ENCODE measurements at places on chromosomes 3 and 15.

DNA sequence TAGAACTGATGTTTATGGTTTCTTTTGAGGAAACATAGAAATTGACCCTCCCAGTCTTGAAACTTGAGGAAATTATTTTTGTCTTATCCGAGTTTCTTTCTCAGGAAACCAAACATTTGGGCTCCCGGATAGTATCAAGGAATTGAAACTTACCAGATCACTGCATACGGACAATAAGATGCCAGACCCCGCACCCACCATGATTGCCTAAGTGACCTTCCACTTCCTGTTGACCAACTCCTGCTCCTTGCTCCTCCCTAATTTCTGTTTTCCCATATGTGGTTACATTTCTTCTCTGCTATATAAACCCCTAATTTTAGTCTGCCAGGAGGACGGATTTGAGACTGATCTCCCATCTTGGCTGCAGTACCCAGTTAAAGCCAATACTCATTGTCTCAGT lies 118.4 kb upstream of the TPRG1 start:
- DNase-seq = no peak

DNA sequence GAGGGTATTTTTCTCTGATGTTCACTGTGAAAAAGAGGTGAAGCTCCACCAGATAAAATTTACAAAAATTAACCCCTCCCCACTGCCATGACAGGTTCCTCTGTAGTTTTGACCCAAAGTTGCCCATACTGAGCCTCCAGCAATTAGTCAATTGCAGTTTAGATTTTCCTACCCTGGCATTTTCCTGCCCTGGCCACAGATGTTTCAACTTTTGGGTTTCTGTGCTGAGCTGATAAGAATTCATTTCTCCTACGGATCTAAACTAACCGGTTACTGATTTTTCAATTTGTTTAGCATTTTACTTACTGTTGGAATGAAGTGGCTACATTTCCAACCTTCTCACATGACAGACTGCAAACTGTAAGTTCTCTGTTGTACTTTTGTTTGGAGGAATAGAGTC lies 1346.1 kb upstream of the EPHA6 start:
- DNase-seq = no peak

- no peak for DNase-seq
These were observed 1.2 kb downstream of the KPNA1 start for GRCh38 chr3:122513386-122514122.

DNA sequence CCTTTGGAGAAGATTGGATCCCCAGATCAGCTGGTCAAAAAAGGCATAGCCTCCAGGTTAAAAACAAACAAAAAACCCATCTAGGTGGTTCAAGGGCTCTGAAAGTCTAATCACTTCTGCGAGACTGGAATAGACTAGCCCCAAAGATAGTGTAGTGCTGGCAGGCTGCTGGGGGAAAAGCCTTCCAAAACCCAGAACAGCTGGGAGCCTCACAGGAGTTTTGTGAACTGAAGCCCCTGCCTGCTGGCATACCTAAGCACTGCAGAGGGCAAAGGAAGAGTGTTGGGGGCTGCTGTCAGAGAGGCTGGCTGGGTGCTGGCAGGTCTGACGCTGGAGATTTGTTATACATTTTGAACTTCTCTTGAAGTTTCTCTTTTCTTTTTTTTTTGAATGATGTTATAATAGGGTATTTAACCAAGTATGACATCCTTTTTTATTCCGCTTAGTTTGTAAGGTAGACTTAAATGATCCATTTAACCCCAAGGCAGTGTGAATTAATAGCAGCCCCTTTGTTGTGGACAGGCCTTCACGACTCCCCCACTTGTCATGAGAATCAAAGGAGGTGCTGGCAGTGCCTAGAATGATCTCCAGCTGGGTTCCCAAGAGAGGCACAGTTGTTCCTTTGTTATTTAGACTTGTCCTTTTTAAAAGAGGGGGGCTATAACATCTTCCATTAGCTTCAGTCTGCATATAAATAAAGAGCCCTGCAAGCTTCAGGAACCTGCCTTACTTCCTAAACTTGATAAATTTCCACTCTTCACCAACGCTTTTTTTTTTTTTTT lies 53.9 kb downstream of the CRTC3 start:
- DNase-seq = no peak

DNA sequence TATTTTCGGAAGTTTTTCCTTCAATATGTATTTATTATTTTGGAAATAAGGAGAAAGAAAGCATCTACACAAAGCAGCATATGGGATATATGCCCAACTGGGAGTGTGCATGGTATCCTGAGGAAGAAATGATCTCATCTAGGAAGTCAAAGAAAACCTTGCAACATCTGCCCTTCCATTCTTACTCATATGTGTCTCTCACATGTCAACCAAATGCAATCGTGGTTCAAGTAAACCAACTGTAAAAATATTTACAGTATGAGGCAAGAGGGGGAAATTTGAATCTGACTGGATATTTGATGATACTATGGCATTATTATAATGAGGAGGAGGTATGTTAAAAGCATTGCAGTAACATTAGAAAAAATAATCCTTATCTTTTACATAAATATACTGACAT lies 3.2 kb upstream of the SCG3 start:
- no peak for DNase-seq

- no peak for DNase-seq
These were observed 15.0 kb downstream of the CDAN1 start for GRCh38 chr15:42721916-42722315.

DNA sequence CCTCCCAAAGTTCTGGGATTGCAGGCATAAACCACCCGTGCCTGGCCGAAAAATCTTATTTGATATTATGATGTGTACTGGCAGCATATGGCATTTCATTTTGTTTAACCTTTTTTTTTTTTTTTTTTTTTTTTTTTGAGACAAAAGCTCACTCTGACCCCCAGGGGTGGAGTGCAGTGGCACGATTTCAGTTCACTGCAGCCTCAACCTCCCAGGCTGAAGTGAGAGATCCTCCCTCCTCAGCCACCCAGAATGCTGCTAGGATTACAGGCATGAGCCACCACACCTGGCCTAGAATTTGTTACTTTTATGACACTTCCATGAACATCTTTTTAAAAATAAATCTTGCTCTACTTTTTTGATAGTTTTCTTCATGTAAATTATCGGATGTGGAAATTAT lies 12.0 kb downstream of the TERB2 start:
- no peak for DNase-seq

GRCh38 chr3:84245789-84246188 lies 713.0 kb upstream of the CADM2 start:
- DNase-seq = no peak

DNA sequence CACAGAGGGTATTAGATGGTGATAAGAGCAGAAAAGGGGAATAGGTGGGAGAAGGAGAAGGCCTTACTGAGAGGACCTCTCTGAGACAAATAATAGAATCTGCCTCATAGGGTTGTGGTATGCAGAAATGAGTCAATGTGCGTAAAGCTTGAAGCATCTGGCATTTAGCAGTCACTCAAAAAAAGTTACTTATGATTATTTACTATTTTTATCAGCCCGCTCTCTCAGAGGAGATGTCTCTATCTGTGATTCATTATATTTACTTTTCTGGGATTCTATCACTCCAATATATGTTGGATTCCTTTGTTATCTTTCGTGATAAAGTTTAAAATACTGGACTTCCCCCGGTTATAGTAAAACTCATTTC lies 4.6 kb upstream of the TM4SF1 start:
- DNase-seq = peak; percentile 78

DNA sequence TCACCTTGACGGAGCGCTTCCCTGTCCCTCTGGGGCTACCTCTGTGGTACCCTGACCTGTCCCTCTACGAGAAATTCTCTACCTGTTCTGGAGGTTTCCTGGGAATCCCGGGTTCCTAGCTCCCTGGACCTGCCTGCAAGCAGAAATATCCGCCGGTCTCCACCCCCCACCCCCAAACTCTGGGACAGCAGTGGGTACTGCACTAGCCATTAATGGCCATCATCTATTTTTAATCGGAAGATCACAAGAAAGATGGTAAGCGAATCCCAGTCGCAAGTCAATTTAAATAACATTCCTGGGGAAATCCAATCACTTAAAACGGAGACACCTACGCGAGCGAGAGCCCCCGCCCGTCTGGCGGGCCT lies 429 bp upstream of the C3orf80 start:
- DNase-seq = no peak

- peak; percentile 92 for DNase-seq
These were observed 124.8 kb upstream of the PTX3 start for GRCh38 chr3:157311633-157312375.

- no peak for DNase-seq
These were observed 174.6 kb downstream of the CHST2 start for GRCh38 chr3:143294188-143294587.

GRCh38 chr15:83570756-83571155 lies 83.2 kb upstream of the ADAMTSL3 start:
- no peak for DNase-seq

DNA sequence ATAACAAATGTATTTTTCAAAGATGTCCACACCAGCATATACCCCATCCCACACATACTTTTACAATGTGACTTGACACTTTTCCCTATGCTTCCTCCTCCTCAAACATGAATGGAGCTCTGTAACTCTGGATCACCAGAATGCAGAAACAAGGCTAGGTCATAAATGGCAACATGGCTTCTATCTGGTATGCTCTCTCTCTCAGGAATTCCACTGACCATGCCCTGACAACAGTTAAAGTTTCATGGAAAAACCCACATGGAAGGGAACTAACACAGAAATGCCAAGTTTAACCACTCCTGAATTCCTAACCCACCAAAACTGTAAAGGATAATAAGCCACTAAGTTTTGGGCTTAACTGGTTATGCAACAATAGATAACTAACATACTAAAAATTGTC lies 19.9 kb downstream of the MYO9A start:
- DNase-seq = peak; percentile 7

DNA sequence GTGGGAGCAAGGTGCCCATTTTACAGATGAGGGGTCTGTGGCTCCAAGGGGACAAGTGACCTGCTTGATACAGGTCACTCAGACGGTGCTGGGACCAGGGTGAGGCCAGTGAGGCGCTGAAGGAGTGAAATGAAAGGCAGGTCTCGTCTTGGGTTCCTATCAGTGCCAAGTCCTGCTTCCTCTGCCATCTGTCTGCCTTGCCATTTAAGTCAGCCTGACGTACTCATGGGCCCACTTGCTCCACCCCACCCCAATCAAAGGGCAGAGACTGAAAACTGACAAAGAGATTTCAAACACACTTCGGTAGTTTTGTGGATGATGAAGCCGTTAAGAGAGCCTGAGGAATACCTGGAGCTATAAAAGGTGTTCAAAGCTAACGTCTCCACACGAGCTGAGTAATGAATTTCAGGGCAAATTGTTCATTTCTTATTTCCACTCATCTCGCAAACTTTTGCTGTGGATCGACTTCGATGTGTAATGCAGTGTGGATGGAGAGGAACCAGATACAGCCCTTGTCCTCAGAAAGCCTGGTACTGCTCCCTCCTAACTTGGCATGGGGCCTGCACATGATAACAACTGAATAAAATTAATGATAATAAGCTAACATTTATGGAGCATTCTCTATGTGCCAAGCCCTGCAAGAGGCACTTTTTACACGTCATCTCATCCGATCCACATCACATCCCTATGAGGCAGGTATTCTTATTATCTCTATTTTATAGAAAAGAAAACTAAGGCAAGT lies 36.6 kb downstream of the ATP2B2 start:
- DNase-seq = no peak

GRCh38 chr3:128922804-128923459 lies 43.5 kb downstream of the ACAD9 start:
- DNase-seq = no peak

DNA sequence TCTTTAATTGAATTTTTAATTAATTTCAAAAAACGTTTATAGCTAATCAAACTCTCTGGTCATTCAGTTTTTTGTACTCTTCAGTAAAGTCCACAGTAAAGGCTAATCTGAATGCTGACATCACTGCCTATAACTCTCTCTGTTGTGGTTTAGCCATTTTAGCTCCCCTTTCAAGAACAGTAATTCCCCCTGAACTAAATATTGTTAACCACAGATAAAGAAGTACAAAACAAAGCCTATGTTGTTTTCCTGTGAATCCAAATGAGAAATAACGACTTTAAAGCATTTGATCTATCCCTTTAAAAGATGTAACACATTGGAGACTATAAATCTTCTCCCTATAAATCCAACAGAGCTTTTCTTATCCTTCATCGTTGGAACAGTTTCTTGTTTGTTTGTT lies 94.2 kb downstream of the ZBTB20 start:
- peak; percentile 41 for DNase-seq

DNA sequence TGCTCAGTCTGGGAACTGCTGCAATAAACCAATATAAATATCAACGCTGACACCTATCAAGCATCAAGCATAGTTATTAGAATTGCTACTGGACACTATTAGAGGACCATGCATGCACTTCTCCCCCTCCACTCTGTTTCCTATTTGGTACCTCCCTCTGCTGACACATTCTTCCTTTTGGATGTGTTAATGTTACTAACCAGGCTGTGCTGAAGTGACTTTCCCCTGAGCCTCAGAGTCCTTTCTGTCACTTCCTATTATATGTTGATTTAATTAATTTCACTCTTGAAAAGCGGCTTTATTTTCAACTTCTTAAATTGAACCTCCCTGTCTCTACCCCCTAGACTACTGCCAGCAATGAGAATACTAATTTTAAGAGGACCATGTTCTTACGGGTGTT lies 379.1 kb downstream of the MCTP2 start:
- no peak for DNase-seq

- DNase-seq = no peak
These were observed 178.5 kb downstream of the BBX start for GRCh38 chr3:107701299-107701698.

- no peak for DNase-seq
These were observed 13.6 kb downstream of the HAPLN3 start for GRCh38 chr15:88881775-88882174.

DNA sequence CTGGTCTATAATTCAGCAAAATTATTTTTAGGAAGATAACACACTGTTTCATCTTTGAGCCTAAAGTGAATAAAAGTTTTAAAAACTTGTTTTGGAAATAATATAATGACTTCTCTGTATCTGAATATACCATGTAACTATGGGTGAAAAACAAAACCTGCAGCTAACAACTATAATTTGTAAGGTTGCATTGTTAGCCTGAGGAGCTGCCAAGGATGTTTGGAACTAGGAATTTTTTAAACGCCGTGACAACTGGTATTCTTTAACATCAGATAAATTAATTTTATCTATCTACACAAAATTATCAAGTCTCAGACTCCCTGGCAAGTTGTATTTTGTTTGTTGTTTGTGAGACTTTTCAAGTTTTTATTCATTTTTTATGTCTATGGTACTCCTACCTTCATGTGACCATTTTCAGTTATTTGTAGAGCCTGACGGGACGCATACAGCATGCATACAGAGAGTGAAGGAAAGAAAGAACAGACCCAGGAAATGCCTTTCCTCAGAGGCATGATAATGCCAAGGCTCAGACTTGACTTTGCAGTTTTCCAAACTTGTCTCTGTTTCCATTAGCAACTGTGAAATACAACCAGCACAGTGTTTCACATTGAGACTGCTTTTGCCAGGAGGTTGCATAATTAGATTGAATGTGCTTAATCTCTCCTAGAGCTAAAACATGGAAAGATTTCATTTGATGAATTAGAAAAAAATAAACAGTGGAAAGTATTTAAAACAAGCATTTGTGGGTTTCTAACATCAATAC lies 60.8 kb upstream of the ARHGEF26 start:
- peak; percentile 79 for DNase-seq

Measured in astrocyte of the spinal cord (primary cell).